ENCODE measurements at places on chromosomes 4 and X. TPM values are rescaled to one million over a fixed set of nuclear protein-coding genes. Genes with fewer than 3 reads are reported as not detected.

DNA sequence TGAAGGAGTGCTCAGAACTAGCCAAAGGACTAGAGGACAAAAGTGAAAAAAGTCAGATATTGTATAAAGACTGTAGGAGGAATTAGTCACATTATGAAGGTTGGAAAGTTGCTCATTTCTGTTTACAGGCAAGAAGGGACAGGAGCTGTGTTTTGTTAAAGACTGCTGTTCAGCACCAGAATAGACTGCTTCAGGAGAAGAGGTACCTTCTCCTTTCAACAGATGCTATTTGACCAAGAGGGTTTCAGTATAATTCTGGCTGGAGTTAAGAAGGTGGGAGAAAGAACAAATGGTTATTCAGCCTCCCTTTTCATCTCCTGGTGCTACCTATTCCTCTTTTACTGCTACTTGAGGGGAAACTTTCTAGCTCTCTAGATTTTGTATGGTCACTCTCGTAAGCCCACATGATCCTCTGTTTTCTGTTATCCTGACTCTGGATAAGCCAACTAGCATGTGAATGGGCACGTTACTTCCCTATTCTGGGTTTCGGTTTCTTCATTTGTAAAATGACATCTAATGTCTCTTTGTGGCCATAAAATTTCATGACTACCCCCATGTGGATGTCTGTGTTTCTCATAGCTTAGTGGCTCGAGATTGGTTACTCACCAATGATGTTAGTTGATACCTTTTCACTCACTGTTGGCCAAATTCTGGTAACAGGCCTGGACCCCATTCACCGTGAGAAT lies 68.9 kb downstream of the SH2D1A start:
- no peak for DNase-seq

The UBE2D3 gene
- total RNA-seq: 288 TPM

DNA sequence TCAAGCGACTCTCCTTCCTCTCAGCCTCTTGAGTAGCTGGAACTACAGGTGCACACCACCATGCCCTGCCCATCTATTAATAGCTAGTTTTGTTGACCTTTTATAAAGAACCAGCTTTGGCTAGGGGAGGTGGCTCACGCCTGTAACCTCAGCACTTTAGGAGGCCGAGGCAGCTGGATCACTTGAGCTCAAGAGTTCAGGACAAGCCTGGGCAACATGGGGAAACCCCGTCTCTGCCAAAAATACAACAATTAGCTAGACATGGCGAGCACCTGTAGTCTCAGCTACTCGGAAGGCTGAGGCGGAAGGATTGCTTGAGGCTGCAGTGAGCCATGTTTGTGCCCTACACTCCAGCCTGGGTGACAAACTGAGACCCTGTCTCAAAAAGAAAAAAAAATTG lies 2.7 kb downstream of the TKTL1 start:
- no peak for DNase-seq

- DNase-seq: no peak
Observed at GRCh38 chrX:39602195-39602594, 495.6 kb downstream of the BCOR start.

DNA sequence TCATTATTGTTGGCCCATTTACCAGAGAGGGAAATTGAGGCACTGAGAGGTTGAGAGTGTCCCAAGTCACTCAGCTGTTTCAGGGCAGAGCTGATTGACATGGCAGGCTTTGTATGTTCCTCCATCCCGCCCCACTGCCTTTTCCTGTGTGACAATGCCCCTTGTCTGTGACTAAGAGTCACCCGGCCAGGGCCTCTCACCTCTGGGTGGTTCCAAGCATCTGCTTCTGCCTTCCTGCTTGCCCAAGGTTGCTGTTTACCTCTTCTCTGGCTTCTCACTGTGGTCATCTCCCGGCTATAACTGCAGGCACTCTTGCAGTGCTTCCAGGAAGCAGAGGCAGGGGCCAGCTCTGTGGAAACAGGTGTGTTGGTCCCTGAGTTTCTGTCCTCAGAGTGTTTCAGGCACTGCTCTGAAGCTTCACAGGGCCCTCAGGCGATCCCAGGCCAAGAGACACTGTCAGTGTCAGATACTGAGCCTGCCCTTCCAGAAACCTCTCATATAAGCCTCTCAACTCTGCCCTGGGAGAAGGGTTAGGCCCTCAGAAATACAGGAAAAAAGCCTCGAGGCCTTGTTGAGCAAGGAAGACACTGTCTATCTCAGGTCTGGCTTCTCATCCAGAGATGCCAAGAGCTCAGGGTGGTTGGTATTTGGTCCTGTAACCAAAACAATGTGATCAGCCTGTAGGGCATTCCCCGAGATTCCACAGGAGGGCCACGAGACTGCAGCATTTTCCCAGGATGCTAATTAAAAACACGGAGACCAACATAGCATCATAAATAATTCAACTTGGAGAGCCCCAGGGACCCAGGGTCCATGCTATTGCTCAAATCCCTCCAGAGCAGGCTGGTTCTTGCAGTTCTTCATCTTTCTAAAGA lies 42.0 kb upstream of the PROM1 start:
- DNase-seq: no peak

DNA sequence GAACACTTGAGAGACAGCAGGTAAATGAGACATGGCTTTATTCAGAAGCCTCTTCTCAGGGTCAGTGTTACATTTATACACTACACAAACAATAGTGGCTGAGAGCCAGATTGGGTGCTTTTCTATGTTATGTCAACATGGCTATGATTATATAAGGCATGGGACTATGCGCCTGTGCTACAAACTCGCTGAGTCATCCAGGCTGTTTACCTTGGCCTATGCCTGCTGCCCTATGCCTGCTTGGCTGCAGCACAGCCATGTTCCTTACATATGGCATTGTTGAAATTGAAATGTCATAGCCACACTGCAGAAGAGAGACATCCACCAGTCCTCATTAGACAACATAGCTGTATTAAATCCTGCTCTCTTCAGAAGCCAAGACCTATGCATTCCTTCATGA lies 236.3 kb upstream of the NWD2 start:
- no peak for DNase-seq

DNA sequence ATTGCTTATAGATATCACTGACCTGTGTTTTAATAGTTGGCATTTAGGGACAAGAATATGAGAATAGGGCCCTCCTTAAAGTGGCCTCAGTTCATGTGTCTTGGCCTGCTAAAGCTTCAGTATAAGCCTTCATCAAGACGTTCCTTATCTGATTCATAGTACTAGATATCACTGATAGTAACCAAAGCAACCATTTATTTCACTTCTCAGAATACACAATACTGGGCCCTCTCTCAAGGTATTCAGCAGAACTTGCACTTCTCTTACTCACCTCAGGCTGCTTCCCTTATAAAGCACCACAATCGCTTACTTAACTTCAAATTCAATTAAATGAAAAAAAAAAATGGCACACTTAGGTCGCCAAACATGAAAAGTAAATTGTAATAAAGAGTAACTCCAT lies 259.4 kb upstream of the PCDH7 start:
- DNase-seq: no peak

The XG gene
- total RNA-seq: not detected

- no peak for DNase-seq
Observed at GRCh38 chr4:116636917-116637316, 448.5 kb downstream of the TRAM1L1 start.

DNA sequence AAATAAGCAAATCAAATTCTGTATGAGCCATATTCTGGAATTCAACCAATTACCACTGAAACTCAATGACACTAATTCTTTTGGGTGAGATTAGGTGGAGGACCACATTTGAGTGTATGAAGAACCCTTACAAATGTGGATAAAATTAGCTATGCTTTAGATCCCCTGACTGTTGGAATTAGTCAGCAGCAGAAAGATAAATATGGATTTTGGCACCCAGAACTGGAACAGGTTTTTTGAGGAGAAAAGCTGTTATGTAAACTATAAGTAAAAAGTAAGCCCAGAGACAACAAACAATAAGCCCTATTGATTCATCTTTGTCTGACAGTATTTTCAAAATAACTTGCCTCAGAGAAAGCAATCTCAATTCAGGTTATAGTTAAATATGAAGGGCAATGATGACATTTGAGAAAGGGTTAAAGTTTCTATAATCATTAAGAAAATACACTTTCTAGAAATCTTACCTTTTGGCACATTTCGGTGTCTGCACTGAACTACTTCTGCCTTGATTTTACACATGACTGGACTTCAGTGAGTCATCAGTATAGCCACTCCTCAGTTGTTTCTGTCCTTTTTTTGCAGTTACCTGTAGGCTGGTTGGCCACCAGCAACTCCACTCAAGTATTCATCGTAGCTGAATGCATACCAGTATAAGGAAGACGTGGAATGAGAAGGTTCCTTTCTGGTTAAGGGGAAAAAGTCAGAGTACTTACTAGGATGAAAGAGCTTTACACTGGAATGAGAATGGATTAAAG lies 80.0 kb downstream of the KCTD8 start:
- no peak for DNase-seq

All from occipital lobe (tissue), 3 donors.